ENCODE measurements at places on chromosomes 6 and 20.

DNA sequence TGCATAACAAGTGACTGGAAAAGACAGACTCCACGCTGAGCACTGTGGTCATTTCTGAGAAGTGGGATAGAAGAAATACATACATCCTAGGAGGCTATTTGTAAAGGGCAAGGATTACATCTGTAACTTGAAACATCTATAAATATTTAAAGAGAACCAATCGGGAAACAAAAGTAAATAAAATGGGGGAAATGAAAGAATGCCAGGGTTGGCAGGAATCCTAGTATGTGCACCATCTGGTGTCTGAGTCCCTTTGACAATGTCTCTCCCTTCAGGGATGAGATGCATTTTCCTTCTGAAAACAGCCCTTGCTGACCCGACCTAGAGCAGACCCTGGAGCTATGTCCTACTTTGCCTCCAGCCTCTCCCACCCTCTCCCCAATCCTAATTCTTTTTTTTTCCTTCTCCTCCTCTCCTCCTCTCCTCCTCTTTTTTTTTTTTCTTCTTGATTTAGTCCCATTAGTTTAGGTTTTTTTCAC, 53.2 kb downstream of the VSTM2L start:
- DNase-seq: no peak

GRCh38 chr6:56372406-56372995, 125.1 kb upstream of the COL21A1 start:
- no peak for DNase-seq

DNA sequence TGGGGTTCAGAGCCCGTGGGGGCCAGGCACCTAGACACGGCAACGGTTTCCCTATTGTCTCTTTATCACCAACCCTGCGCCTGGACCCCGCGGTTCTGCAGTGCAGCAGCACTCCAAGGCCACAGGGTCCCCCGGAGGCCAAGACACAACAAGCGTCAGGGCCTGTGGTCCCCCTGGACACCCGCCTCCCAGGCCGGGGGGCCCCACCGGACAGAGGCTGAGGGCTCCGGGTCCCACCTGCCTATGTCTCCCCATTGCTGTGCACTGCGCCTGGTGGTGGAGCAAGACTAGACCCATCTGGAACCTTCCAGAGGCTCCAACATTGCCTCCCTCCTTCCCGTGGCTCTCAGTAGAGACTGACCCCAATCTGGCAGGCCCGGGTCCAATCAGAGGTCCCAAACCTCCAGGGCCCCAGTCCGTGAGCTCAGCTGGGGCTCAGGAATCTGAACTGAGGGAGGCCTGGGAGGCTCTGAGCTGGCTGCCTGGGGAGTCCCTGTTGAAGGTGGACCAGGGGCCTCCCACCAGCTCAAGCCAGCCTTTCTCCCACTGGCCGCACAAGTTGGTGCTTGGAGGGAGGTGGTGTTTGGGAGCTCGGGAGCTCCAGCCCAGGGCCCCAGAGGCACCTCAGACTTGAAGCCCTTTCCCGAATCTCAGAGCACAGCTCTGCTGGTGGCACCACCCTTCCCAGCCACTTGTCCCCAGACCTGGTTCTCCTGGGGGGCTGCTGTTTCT, 8.8 kb downstream of the GATA5 start:
- DNase-seq: no peak

DNA sequence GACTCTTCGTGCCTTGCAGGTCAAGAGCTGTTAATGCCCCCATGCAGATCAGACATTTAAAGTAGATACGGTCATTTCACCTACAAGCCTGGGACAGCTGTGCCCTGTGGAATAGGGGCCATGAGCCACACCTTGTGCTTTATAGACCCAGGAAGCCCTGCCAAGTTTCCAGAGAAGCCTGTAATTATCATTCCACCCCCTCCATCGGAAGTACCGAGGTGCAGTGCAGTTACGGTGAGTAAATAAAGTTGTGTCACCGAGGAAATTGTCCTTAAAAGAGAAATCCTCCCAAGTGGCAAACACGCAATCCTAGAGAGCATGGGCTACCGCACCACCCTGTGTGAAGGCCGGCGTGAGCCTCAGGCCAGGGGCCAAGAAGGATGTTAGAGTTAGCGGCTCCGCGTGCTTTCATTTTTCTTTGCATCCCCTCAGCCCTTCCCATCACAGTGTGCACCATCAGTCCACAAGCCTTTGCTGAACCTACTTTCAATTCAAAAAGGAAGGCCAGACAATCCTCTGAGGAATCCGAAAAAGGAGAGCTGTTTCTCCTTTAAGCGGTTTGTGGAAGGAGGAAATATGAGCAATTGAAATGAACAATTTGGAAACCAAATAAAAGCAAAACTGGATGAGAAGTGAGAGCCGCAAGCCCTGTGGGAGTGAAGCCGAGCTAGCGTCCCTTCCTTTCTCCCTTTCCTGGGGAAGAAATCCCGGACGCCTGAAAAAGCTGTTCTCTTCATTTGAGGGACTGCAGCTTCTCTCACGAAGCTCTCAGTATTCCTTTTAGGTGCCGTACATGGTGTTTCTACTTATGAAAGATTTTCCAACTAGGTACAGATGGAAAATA, 183.3 kb upstream of the PDE10A start:
- no peak for DNase-seq

DNA sequence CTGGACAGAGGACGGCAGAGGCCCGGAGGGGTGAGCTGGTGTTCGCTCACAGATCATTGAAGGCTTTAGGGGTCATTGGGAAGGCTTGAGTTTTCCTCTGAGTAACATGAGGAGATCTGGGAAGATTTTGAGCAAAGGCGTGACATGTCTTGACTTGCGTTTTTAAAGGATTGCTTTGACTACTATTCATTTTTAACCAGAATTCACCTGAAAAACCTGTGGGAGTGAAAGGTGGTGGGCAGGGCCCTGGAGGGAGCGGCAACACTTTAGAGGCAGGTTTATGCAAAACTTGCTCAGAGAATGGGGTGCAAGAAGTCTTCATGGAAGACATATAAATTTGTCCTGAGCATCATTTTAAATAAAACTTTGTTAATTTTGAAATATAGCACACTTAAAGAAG, 72.2 kb upstream of the EEF1E1 start:
- DNase-seq: no peak

GRCh38 chr6:18390476-18390875, 3.3 kb downstream of the RNF144B start:
- no peak for DNase-seq

DNA sequence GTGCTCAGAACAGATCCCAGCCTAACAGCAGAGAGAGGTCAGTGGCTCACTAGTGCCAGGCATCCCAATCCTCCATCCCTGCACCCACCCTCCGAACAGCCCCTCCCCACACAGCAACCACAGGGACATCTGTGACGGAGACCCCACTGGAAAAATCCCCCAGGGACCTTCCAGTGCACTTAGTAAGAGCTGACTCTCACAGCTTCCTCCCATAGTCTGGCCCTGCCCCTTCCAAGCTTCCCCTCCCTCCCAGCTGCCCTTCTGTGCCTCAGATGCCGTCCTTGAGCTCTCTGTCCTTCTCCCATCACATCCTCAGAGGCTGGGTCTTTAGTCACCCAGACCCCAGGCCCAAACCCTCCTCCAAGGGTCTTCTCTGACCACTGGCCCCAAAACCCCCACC, 9.7 kb upstream of the THBS2 start:
- DNase-seq: no peak

- no peak for DNase-seq
Observed at GRCh38 chr6:164836486-164836885, 472.9 kb downstream of the C6orf118 start.

- no peak for DNase-seq
Observed at GRCh38 chr20:15091421-15092037, 754.1 kb upstream of the FLRT3 start.

- DNase-seq: no peak
Observed at GRCh38 chr20:46838011-46838410, 56.6 kb upstream of the EYA2 start.

DNA sequence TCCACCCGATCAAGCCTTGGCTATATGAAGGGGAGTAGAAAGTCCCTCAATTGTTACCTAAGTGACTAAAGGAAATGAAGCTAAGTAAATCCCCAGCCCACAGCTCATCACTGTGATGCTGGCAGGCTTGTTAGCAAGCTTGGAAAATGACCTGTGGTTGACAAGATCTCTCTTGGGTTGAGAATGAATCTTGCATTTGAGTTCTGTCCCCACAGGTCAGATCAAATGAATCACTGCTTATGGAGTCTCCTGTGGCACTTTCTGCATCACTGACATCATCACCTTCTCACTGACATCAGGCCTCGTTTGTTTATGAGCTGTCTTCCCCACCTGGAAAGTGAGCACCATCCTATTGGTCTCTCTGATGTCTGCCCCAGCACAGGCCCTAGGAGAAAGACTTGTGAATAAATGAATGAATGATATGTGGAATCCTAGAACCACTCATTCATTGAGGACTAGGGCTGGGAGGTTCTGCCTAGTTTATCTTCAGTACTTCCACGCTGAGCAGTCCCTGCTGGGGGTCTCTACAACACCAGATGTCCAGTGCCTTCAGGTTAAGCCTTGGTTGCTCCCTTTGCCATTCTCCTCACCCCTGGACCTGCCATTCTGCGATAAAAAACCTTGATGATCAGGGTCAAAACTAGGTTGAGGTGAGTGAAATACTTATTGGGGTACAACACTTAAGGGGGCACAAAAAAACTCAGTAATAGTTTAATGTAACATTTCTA, 318.4 kb upstream of the MOCS1 start:
- no peak for DNase-seq

DNA sequence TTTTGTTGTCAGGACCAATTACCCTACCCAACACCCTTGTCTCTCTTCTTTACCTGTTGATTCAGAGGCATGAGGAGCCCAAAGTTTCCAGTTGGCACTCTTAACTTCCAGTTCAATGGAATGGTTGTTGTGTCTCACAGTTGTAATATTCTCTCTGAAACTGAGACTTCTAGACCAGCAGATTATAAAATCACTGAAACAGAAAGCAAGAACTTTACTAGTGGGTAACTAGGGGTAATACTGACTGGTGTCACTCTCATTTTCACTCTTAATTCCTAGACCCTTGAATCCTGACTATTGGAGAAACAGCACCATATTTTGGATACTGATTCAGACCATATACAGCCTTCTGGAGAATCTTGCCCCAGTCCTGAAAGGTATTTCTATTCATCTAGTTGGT, 140.2 kb upstream of the MMS22L start:
- no peak for DNase-seq

DNA sequence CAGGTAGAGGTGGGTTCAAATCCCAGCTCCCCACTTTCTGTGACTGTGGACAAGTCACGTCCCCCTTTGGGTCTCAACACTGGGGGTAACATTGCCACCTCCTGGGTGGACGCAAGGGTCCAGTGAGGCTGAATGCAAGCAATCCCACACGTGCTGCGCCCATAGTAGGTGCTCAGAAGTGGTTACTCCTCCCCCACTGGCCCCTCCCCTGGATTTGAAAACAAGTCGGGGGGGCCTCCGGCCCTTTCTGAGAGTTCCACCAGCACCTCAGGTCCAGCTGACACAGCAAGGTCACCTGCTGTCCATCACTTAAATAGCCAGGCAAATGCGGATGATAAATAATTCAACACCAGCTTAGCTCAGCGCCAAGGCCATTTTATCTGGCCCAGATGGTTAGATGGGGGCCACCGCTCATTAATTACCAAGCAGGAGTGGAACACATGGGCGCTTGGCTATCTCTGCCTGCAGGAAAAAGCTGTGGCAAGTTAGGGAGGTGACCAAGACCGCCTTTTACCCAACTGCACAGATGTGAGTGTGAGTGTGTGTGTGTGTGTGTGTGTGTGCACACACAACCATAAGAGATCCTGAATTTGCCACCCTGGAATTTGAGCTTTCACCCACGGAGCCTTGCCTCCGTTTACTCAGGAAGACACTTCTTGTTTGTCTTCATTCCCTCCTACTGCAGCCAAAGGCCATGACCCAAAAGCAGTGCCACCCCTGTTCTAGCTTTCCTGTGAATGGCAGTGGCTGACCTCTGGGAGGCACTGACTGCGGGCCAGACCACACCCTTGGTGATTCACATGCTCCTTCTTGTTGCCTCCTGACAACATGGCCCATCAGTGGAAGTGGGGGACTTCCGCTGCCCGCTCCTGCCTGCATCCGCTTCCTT, 34.7 kb upstream of the KCNB1 start:
- no peak for DNase-seq

GRCh38 chr6:159915397-159915796, 24.6 kb downstream of the MAS1 start:
- DNase-seq: no peak

- DNase-seq: no peak
Observed at GRCh38 chr6:38350942-38351341, 288.8 kb downstream of the BTBD9 start.

DNA sequence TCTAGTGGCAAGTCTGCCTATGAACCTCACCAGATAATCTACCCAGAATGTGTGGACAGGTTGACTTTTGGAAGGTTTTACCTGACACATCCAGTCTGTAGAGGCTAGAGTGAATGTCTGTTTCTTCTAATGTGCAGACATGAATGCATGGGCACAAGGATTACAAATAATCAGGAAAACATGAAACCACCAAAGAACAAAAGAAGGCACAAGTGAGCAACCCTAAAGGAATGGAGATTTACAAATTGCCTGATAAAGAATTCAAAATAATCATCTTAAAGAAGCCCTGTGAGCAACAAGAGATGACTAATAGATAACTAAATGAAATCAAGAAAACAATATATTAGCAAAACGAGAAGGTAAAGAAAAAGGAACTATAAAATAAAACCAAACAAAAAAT, 876.1 kb upstream of the ADGRB3 start:
- no peak for DNase-seq

- DNase-seq: no peak
Observed at GRCh38 chr20:4434681-4435080, 287.0 kb upstream of the PRND start.
